ENCODE measurements at places on chromosomes 3 and 15.

DNA sequence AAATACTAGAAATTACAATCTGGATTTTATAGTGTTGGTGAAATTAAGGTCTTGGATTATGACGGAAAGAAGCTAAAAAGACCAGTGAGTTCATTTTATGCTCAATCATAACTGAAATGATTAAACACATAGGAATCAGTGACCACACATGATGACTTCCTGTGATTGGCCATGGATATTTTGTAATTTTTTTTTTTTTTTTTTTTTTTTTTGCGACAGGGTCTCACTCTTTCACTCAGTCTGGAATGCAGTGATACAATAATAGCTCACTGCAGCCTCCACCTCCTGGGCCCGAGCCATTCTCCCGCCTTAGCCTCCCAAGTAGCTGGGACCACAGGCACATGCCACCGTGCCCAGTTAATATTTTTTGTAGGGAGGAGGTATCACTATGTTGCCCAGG, 47.4 kb downstream of the PAQR5 start:
- DNase-seq: no peak

- no peak for DNase-seq
Measured at GRCh38 chr15:73341886-73342600, 26.7 kb downstream of the HCN4 start.

DNA sequence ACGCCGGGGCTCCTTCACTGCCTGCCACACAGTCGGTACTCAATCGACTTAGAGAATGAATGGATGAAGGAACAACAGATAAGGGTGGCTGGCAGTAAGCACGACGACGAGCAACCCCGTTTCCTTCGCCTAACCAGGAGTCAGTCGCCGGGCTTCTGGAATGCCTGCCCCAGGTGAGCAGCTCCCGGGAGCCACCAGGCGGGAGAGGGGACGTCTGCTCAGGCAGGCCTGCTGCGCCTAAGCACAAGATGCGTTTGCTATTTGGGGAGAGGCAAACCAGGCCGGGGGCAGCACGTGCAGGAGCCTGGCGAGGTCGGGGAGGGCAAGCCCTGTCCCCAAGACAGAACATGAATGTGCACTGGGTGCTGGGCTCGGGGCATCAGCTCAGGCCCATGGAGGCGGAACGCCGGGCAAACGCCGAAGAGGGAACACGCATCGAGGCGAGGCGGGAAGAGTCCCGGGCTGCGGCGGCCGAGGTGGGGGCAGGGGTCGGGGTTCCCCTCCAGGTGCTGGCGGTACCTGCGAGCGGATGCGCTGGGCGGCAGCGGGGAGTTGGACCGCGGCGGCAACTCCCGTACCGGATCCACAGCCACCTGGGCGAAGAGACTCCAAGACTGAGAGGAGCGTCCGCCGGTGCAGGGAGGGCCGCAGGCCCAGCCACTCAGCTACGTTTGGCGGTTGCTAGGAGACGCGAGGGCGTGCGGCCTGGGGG, at the start of gene CFAP92:
Gene CFAP92 (minus strand): TSS at position 616 of the 712 bp plus-strand sequence. CDS start 772 bp downstream, outside the sequence.
- peak; percentile 85 for DNase-seq

- DNase-seq: no peak
Measured at GRCh38 chr3:155034786-155035185, 45.3 kb upstream of the MME start.

GRCh38 chr3:188287762-188288505, 134.0 kb downstream of the LPP start:
- DNase-seq: no peak

DNA sequence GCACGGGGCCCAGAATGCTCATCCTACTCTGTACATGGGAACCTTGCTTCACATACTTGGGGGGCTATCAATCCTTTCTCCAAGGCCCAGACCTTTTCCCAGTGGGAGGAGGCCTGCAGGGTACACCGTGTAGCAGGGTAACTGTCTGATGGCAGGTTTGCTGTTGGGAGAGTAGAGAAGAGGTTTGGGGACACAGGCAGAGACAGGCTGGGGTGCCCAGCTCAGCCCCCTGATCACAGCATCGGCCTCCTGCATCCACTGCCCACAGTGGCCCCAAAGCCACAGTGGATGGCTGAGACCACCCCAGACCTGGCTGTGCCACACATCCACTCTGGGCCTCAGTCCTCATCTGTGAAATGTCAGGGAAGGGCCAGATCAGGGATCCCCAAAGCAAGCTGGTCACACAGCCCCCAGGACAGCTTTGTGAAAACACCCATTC, 5.6 kb downstream of the CHRNA3 start:
- no peak for DNase-seq

GRCh38 chr15:67836477-67836876, 3.4 kb downstream of the RNU6-1 start:
- DNase-seq: no peak

- DNase-seq: peak; percentile 23
Measured at GRCh38 chr3:160448845-160449635, 546 bp downstream of the TRIM59 start.

- no peak for DNase-seq
Measured at GRCh38 chr15:69920221-69920620, 177.5 kb downstream of the TLE3 start.

DNA sequence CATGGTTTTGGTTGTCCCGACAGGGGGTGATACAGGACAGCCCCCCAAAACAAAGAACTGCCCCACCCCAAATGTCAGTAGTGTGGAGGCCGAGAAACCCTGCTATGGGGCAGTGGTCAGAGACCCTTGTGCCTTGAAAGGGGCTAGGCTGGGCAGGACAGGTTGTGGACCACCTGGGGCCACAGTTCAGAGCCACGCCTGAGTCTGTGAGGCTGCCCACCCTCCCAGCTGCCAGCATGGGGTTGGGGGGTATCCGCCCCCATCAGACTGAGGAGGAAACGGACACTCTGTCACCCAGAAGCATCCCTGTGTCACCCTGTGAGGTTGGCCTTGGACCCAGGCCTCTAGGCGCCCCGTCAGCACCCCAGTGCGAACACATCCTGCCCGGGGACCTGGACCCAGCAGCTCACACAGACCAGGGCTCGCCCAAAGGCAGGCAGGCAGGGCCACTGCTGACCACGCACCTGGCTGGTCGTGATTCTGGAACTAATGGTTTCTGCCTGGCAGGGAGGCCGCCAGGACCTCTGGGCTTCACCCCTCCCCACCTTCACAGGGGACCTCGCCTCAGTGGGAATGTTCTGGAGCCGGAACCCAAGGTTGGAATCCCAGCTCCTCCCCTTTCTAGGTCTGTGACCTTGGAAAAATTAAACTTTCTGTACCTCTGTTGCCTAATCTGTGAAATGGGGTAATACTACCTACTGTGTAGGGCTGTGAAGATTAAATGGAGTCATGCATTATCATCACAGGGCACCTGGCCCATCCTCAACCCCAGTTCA, 1.4 kb downstream of the SLC41A3 start:
- DNase-seq: no peak

DNA sequence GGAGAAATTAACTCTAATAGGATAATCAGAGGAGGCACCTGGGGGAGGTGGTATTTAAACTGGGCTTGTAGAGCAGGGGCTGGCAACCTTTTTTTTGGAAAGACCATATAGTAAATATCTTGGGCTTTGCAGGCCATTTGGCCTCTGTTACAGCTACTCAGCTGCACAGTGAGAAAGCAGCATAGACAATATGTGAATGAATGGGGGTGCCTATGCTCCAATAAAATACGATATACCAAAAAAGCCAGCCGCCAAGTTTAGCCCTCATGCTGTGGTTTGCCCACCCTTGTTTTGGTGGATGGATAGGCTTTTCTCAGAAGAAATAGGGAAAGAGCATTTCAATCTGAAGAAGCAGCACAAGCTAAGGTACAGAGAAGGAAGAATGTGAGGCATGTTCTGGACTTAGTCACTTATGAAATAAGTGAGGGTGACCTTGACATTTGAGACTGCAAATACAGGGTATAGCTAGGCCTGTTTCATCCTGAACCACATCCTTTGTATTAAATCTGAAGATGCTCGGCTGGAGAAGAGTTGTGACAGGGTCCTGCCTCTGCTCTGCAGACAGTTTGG, 131.0 kb upstream of the NR2E3 start:
- DNase-seq: no peak

DNA sequence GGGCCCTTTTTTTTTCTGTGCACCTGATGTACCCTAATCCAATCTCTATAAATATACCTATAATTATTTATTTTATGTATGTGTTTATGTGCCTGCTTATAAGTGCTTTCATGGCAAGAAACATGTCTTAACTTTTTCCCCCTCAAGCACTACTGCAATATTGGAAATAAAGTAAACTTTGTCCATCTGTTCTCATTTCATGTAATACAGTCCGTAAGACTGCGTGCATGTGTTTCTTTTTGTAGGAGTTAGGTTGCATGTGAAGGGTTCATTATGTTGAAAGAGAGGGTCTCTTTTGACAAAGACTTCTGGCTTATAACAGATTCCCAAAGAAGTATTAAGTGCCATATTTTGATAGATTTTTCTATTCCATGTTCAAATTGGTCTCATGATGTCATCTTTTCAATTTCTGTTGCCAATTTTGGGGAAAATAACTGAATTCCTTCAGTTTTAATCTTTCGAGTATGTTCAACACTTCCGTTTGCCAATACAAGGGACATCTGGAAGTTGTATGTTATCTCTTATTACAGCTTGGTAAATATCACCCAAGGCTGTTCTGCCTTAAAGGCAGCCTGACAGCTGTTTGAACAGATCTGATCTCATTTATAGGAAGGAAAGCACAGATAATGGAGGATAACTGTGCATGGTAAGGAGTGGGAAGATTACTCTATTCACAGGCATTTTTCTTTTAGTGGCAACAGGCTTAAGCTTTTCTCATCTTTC, 273.1 kb upstream of the SGO1 start:
- DNase-seq: no peak

Measured in stimulated activated CD8-positive, alpha-beta memory T cell treated with anti-CD3 and anti-CD28 coated beads, Interleukin-7, amount 100 ng/mL, for 24 hours (primary cell).